Mesothelial cell of epicardium (in vitro differentiated cells): ENCODE measurements at places on chromosomes 7 and 10.

DNA sequence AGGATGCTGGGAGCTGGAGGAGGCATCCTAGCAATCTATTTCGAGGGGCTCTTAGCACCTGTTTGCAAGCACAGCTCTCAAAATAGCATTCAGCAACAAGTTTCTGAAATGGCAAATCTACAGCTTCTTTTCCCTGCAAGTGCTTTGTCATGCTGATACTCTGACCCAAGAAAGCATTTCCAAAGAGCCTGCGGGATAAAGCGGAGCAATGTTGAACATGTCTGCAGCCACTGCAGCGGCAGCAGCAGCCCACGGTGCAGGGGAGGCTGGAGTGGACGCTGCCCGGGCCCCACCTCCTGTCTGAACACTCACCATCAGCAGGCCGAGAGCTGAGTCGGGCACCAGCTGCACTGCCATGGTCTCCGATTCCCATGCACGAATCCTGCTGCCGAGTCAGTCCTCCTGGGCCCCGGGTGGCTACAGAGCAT, 964 bp downstream of the FRMD4A start:
- no peak for DNase-seq

DNA sequence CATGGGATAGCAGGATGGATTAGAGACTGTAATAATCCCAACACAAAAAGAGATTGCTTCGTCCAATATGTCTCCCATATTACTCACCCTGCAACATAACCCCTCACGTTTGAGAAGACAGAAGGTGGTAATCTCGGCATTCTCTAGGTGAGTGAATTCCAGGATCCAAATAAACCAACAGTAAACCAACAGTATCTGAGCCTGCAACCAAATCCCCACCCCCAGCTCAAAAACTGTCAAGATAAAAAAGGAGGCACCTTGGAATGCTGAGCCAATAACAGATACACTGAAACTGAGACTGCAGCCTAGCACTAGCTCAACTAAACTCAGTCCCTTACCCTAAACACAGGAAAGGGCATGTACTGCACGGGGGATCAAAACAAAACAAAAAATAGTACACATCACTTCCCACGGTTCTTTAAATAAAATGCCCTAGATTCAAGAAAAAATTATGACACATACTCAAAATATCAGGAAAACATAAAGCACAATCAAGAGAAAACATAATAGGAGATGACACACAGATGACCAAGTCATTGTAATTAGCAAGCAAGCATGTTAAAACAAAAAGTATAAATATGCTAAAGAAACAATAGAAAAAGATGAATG, 28.0 kb downstream of the IPMK start:
- DNase-seq = no peak

DNA sequence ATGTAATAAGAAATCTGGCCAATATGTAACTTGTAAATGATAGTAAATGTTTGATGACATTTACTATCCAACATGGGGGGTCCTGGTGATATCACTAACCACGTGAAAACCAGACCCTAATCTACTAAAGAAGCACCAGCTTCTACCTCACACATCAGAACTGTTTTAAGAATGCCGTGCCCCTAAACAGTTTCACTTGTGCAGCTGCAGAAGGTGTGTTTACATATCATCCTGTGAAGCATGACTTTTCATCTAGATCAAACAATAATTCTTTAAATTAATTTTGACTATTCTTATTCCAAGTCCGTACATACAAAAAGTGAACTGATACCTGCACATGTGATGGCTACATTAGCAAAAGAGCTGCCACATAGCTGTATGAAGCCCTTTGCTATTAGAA, 61.0 kb downstream of the STEAP1B start:
- DNase-seq = no peak

DNA sequence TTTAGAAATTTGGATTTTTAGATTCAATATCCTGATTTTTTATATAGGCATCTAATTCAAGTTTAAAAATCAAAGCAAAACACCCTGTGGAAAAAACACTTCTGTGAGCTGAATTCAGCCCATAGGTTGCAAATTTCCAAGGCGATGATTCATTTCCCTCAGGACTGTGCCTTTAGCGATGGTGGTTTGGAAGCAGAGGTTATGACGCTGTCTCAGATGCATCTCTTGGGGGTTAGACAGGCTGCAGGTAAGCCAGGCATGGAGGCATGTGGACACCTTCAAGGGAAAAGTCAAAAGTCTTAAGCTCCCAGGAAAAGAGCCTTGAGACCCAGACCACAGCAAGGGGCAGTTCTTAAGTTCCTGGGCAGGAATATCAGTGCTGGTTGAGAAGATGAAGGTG, 9.5 kb upstream of the FRA10AC1 start:
- DNase-seq = no peak

- no peak for DNase-seq
Measured at GRCh38 chr10:80472234-80473095, 18.4 kb downstream of the TSPAN14 start.

DNA sequence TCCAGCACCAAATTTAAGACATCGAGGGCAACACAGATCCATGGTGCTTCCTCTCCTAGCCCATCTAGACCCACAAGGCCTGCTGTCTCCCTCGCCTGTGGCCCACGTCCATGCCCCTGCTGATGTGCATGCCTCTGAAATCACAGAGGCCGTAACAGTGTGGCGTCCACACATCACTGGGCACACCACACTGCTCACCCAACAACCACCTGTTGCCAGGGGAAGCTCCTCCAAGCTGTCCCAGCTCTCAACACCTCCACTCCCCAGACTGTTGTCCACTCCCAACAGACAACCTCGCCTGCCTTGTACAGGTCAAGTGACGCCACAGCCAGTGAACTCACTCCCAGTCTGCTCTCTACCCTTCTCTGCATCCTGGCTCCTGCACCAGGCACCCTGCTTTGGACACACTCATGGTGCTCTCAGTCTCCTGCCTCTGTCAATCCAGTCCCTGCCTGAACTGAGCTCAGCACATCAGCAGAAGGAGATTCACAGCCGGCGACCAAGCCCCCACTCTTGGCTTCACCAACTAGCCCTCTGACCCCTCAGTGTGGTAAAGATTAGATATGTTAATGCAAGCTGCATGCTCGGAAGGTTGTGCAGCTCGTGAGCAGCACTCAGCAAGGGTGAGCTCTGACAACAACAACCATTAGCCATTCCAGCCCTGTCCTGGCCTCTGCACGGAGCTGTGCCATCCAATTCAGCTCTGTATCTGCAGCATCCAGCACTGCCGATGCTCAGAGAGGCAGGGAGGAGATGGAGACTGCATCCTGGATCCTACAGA, 197.0 kb downstream of the TNS3 start:
- DNase-seq = no peak

DNA sequence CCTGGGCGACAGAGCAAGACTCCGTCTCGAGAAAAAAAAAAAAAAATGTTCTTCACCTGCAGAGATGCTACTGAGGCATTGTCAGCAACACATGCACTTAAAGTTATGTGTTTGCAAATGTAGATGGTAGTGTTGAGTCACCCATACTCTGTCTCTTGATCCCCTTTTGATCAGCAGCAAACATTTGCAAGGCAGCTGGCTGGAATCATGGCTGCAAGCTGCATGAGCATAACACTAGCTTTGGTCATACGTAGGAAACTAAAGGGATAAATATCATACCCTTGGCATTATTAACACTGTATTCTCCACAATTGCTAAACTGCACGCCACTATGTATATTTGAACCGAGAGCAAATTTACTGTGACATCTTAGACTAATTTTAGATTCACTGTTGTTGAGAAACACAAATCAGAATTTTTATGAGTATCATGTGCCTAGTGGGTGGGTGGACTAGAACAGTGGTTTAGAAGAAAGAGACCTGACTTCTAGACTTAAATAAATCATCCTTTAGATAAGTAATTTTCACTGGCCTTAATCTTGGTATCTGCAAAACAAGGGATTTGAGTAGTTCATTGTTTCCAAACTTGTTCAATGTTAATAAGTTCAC, 229.3 kb upstream of the MEOX2 start:
- no peak for DNase-seq

- DNase-seq = no peak
Measured at GRCh38 chr7:81470724-81471379, 299.0 kb downstream of the HGF start.

- DNase-seq = no peak
Measured at GRCh38 chr7:129108581-129108980, 35.9 kb upstream of the TSPAN33 start.

DNA sequence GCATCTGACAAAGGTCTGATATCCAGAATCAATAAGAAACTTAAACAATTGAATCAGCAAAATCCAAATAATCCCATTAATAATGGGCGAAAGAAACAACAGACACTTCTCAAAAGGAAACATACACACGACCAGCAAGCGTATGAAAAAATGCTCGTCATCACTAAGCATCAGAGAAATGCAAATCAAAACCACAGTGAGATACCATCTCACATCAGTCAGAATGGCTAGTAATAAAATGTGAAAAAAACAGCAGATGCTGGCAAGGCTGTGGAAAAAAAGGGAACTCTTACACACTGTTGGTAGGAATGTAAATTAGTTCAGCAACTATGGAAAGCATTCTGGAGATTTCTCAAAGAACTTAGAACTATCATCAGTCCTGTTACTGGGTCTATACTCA, 496.7 kb downstream of the SH2D4B start:
- no peak for DNase-seq

GRCh38 chr10:124551097-124551496, 89.5 kb downstream of the LHPP start:
- no peak for DNase-seq

DNA sequence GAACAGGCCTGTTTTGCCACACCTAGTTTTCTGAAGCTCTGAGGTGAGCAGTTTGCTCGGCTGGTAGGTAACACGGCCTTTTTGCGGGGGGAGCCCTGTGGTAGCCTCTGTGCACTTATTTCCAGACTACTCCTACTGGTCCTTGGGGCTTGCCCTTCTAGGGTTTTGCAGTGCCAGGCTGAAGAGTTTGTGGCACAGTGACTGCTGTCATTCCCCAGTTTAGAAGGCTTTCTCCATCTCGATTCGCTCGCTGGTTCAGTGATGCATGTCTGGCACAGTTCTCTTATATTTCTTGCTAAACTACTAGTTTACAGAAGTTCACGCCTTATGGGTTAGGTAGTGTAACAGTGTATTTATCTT, 711 bp downstream of the KIF20B start:
- DNase-seq = no peak

DNA sequence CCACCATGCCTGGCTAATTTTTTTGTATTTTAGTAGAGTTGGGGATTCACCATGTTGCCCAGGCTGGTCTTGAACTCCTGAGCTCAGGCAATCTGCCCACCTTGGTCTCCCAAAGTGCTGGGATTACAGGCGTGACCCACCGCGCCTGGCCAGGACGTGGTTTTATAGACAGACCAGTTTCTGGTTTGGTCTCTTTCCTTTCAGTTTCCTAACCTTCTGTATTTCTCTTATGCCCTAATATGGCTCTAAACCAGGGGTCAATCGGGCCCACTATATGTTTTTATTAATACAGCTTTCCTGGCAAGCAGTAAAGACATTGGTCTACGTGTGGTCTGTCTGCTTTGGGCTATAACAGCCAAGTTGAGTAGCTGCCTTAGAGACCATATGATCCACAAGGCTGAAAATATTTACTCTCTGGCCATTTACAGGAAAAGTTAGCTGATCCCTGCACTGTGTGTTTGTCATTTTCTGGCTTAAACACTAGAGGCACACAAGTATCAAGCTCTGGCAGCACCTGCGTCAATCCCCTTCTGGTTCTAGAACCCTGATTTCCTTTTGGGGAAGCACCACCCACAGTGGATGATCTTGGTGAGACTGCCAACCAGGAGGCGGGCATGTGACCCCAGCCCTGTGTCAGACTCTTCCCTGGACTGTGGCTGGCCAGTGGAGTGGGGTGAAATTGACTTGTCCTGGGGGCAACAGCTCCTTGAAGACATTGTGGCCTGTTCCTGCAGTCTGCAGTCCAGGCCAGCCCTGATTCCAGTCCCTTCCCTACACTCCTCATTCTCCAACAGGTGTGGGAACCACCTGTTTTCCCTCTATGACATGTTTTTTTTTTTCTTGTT, 497.2 kb downstream of the PLXNA4 start:
- DNase-seq = no peak

GRCh38 chr10:30556189-30556588, 73.4 kb downstream of the LYZL2 start:
- DNase-seq = no peak

DNA sequence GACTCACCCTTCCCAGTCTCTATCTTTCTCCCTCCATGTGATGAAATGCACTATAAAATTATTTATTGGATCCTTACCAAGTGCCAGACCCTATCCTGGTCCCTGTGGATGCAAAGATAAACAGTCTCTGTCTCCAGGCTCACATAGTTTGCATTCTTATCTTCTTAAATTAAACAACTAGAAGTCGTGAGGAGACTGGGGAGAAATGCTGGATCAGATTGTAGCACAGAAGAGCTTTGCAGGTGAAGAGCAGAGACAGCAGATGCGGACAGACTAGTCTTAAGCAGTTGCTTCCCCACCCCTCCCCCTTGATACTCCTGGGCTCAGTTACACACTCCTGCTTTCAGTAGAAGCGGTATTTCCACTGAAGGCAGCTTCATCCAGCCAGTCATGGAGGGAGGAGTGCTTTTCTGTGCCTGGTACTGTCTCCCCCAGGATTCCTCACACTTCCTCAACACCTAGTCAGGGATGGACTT, 20.8 kb upstream of the CDK1 start:
- peak; percentile 53 for DNase-seq

DNA sequence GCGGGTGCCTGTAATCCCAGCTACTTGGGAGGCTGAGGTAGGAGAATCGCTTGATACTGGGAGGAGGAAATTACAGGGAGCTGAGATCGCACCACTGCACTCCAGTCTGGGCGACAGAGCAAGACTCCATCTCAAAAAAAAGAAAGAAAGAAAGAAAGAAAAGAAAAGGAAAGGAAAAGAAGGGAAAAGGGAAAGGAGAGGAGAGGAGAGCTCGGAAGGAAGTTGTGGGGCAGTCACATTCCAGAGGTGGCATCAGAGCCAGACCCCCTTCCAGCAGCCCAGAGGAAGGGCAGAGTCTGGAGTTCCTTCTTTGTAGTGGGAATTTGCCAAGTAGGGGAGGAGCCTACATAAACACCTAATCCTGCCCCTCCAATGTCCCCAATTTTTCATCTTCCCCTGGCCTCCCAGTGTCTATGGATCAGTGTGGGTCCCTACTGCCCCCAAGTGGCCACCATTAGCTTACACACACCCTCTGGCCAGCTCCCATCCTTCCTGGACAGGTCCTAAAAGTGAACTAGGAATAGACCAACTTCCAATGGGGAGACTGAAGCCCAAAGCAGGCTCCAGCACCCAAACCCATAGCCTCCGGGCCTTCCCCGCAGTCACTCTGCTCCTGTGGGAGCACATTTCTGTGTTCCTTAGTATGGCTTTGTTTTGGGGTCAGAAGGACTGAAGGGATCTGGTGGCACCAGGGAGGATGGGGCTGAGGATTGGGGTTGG, 39.6 kb upstream of the HSPB1 start:
- peak; percentile 67 for DNase-seq

- no peak for DNase-seq
Measured at GRCh38 chr7:26633557-26633956, 230.8 kb downstream of the SKAP2 start.

- no peak for DNase-seq
Measured at GRCh38 chr7:137544453-137545058, 201.0 kb upstream of the PTN start.
